Stimulated activated naive B cell treated with anti-CD40 and anti-IgM and Interleukin-4, amounts not matched to agents 10 μg/mL and 1 μg/mL and 100 μg/mL, for 72 hours (primary cell): ENCODE measurements at places on chromosomes 3 and 15.

- no peak for DNase-seq
- no peak overlapping the region for H3K27ac ChIP-seq
- H3K36me3 ChIP-seq = peaks cover 36% of the 10 kb centered on the region
- H3K27me3 ChIP-seq = no peaks in the 10 kb centered on the region
Measured at GRCh38 chr15:44435893-44436667, 8.7 kb downstream of the CTDSPL2 start.

DNA sequence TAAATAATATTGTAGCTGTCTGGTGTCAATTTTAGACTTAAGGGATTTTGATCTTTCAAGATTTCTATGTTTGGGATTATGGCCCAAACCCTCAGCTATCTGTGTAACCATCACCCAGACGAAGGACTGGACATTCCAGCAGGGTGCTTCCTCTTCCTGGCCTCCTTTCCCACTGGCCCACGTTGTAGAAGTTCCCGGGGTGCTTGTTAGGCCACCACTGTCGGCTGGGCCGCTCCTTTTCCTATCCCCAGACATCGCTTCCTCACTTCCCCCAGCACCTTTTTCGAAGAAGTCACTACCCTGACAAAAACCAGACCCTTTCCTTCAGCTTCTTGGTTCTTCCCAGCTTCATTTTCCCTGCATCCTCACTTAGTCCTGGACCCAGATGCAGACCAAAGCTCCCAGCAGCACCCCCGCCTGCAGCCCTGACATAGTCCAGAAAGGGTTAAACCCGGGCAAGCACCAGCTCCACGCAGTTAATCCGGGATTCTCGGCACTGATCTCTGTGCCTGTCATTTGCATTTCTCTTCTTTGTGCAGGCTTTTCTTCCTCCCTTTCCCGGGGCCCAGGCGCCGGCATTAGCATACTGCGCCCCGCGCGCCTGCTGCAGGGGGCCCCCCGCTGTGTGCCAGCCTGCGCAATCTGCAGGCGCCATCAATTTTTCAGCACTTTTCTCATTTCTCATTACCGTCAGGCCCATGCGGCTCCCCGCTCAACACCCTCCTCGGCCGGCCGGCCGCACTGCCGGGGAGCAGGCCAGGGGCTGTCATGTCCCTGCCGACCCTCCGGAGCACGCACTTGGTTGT lies 90.6 kb downstream of the ZNF621 start:
- peaks cover 2% of the 10 kb centered on the region for H3K36me3 ChIP-seq
- H3K4me1 ChIP-seq = peaks cover 18% of the 10 kb centered on the region
- DNase-seq = no peak
- H3K4me3 ChIP-seq = peak overlapping the region; percentile 77
- H3K27me3 ChIP-seq = peaks cover 32% of the 10 kb centered on the region

DNA sequence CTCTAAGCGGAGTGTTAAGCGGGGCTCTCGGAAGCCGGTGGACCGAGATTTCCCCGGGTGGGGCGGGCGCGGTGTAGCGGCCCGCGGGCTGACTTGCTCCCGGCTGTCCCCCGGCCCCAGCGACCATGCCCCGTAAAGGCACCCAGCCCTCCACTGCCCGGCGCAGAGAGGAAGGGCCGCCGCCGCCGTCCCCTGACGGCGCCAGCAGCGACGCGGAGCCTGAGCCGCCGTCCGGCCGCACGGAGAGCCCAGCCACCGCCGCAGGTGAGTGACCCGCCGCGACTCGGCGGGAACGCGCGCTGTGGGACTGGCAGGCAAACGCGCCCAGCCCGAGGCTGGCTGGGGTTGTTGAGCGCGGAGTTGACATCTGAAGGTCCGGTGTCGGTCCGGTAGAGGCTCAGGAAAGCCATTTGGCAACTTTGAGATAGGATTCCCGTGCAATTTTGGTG lies 1.3 kb downstream of the SMC4 start:
- peak overlapping the region; percentile 98 for H3K4me3 ChIP-seq
- peaks cover 17% of the 10 kb centered on the region for H3K36me3 ChIP-seq
- H3K4me1 ChIP-seq = peaks cover 22% of the 10 kb centered on the region
- DNase-seq = peak; percentile 7
- peak overlapping the region; percentile 93 for H3K27ac ChIP-seq

DNA sequence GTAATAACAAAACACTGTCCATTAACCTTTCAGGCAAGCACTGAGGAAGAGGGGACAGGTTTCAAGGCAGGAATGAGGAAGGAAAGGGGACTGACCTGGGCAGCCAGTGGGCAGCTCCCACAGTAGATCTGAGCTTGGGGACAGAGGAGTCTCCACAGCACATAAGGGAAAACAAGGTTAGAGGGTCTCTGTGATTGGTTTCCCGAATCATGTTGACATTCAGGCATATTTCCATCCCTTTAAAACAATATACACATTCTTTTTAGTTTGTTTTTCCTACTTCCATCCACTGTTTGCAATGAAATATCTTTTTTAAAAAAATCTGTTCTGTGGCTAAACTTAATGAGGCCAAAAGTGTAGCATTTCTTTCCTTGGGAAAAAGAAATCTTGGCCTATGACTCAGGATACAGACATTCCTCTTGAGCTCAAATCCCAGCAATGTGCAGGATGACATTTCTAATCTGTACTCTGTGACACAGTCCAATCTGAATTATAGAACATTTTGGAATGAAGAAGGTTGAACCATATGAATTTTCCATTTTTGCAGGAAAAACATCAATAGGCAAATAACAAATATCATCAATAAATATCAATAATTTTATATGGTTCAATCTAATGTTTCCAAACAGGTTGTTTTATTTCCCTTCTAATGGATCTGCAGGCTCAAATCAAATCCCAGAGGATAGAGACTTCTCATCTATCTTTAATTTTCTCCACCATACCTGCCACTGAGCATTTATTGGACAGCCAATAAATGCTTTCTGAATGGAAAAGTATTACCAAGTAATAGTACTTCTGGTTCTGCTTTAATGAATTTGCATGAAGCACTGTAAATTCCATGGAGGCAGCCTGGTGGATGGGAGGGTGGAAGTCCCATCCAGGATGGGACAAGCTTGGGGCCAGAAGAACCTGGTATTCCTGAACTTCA lies 54.1 kb downstream of the ITGB5 start:
- H3K27ac ChIP-seq = no peak overlapping the region
- no peak overlapping the region for H3K4me3 ChIP-seq
- H3K27me3 ChIP-seq = peaks cover 65% of the 10 kb centered on the region
- H3K4me1 ChIP-seq = peaks cover 17% of the 10 kb centered on the region

GRCh38 chr3:16323737-16324136 lies 58.7 kb downstream of the OXNAD1 start:
- no peaks in the 10 kb centered on the region for H3K27me3 ChIP-seq
- no peak overlapping the region for H3K4me3 ChIP-seq
- H3K36me3 ChIP-seq = peaks cover 74% of the 10 kb centered on the region
- DNase-seq = no peak
- H3K4me1 ChIP-seq = peaks cover 30% of the 10 kb centered on the region
- H3K27ac ChIP-seq = peak overlapping the region; percentile 76

DNA sequence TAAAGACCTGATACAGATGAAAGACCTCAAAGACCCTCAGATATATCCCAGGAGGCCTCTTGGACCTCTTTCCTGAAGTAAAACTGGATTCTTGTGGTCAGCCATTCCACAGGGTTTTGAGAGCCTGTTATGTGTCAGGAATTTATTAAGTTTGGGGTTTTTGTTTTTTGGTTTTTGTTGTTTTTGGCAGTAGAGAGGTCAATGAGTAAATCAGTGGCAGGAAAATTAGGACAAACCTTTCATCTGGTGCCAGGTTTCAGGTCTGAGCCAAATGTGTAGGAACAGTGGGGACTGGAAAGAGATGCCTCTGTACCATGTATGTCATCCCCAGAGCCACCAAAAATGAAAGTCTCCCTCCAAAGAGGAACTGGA lies 520.4 kb upstream of the MDFIC2 start:
- no peaks in the 10 kb centered on the region for H3K36me3 ChIP-seq
- no peak for DNase-seq
- H3K27me3 ChIP-seq = peaks cover 6% of the 10 kb centered on the region
- H3K27ac ChIP-seq = no peak overlapping the region
- H3K4me1 ChIP-seq = no peaks in the 10 kb centered on the region

- H3K36me3 ChIP-seq = no peaks in the 10 kb centered on the region
- DNase-seq = no peak
- peaks cover 45% of the 10 kb centered on the region for H3K27me3 ChIP-seq
- no peak overlapping the region for H3K27ac ChIP-seq
- H3K4me1 ChIP-seq = no peaks in the 10 kb centered on the region
Measured at GRCh38 chr3:124707656-124708062, 22.6 kb upstream of the UMPS start.

- no peak for DNase-seq
- H3K4me1 ChIP-seq = no peaks in the 10 kb centered on the region
- H3K4me3 ChIP-seq = no peak overlapping the region
- H3K27ac ChIP-seq = no peak overlapping the region
Measured at GRCh38 chr15:93520206-93520605, 431.2 kb upstream of the RGMA start.

DNA sequence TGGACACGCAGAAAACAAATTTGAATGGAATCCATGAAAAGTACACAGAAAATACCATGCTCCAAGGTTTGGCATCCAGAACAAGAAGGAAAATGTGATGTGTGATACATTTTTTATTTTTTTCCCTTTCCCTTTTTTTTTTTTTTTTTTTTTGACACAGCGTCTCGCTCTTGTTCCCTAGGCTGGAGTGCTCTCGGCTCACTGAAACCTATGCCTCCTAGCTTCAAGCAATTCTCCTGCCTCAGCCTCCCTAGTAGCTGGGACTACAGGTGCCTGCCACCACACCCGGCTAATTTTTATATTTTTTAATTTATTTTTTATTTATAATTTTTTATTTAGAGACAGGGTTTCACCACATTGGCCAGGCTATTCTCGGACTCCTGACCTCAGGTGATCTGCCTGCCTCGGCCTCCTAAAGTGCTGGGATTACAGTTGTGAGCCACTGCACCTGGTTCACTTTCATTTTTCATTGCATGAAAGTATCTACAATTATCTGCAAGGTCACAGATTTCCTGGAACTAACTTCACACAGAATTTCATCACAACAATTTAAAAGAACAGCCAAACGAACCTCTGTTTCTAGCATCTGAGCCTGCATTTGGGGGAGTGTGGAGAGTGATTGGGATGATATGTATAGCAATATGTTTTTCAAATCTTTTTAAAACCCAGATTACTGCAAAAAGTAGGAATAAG lies 8.3 kb downstream of the POU1F1 start:
- DNase-seq = no peak
- no peaks in the 10 kb centered on the region for H3K36me3 ChIP-seq
- H3K4me1 ChIP-seq = peaks cover 13% of the 10 kb centered on the region
- H3K4me3 ChIP-seq = no peak overlapping the region

GRCh38 chr15:57505949-57506391 lies 85.7 kb upstream of the MYZAP start:
- H3K36me3 ChIP-seq = no peaks in the 10 kb centered on the region
- H3K27me3 ChIP-seq = no peaks in the 10 kb centered on the region
- no peak overlapping the region for H3K4me3 ChIP-seq
- no peak overlapping the region for H3K27ac ChIP-seq
- peaks cover 36% of the 10 kb centered on the region for H3K4me1 ChIP-seq
- no peak for DNase-seq
